ENCODE measurements at places on chromosomes 16 and 17. TPM values are rescaled to one million over a fixed set of nuclear protein-coding genes. Genes with fewer than 3 reads are reported as not detected.
A peak's percentile ranks its signal among the peaks of the same experiment; 100 is the strongest.

DNA sequence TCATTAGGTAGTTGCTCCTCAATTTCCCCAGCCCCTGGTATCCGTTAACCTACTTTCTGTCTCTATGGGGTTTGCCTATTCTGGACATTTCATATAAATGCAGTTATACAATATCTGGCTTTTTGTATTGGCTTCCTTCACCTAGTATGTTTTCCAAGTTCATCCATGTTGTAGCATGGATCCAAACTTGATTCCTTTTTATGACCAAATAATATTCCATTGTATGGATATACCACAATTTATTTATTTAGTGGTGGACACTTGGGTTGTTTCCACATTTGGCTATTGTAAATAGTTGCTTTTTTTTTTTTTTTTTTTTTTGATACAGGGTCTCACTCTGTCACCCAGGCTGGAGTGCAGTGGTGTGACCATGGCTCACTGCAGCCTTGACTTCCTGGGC is 15.9 kb downstream of the EPN2 start:
- no peaks in the 10 kb centered on the region for H3K27me3 ChIP-seq
- no peak overlapping the region for H3K27ac ChIP-seq
- peaks cover 37% of the 10 kb centered on the region for H3K4me1 ChIP-seq
- DNase-seq: no peak

- H3K4me1 ChIP-seq: no peaks in the 10 kb centered on the region
- H3K36me3 ChIP-seq: no peaks in the 10 kb centered on the region
- peaks cover 7% of the 10 kb centered on the region for H3K27me3 ChIP-seq
- no peak overlapping the region for H3K4me3 ChIP-seq
Observed at GRCh38 chr17:11029791-11030190, 191.9 kb upstream of the PIRT start.

DNA sequence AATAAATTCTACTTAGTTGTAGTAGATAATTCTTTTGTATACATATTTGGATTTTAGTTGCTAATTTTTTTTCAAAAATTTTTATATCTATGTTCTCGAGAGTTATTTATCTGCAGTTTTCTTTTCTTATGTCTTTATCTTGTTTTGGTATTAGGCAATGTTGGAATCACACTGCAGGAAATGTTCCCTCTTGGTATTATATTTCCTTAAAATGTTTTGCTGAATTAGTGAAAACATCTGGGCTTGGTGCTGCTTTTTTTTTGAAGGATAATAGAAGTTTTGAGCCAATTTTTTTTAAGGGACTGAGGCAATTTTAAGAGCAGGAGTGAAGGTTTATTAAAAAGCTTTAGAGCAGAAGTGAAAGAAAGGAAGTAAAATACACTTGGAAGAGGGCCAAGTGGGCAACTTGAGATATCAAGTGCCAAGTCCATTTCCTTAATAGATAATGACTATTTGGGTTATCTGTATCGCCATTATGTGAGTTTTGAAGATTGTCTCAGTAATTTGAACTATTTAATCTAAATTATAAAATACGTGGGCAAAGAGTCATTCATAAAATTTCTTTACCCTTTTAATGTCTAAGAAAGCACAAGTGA is 1390.1 kb upstream of the CDH8 start:
- H3K36me3 ChIP-seq: no peaks in the 10 kb centered on the region
- H3K4me1 ChIP-seq: peaks cover 4% of the 10 kb centered on the region
- H3K27me3 ChIP-seq: no peaks in the 10 kb centered on the region

DNA sequence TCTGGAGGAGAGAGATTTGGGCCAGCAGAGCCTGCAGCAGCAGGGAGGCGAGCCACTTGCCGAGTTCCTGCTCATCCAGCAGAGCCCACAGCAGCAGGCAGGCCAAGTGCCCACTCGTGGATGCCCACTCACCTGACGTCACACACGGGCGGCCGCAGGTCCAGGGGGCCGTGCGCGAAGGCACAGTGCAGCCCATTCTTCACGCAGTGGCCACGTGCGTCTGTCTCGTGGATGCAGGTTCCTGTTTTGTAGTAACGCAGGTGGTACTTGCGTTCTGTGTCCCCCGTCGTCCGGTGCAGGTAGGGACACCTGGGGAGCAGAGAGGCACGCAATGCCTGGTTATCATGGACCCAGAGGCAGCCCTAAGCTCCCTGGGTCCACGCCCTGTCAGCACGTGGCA is 11.5 kb downstream of the UNKL start:
- H3K36me3 ChIP-seq: no peaks in the 10 kb centered on the region
- H3K27me3 ChIP-seq: no peaks in the 10 kb centered on the region
- no peak overlapping the region for H3K4me3 ChIP-seq
- DNase-seq: no peak
- H3K27ac ChIP-seq: no peak overlapping the region
- H3K4me1 ChIP-seq: no peaks in the 10 kb centered on the region

DNA sequence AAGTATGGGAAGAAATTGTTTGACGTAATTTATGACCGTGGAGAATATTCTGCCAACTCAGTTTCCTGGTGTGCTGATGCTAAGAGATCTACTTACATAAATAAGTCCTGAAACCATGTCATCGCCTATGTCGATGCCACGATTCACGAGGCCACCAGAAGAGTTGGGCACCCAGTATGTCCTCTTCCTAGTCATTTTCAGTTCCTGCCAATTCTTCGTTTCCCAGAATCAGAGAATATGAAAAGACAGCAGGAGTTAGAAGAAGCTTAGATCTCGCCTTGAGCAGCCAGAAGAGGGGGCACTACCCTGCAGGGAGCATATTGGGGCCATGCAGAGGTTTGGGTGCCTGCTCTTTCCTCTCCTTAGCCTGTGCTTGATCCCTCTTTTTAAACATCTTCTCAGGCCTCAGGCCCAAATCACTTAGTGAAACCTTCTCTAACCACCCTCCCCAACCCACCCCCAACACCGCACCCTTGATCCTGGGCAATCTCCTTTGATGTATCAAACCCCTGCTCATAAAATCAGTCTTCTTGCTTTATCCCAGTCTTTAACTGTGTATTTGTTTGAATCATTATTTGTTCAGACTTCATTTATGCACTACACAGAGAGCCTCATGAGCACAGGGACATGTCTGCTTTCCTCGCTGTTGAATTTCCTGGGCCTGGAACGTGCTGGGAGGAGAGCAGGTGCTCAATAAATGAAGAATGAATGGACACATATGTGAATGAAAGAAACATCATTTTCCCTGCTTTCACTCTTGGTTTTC is 12.2 kb upstream of the LONP2 start:
- H3K4me1 ChIP-seq: no peaks in the 10 kb centered on the region
- no peaks in the 10 kb centered on the region for H3K27me3 ChIP-seq
- no peak overlapping the region for H3K4me3 ChIP-seq

GRCh38 chr17:72359274-72359673 is 238.5 kb downstream of the SOX9 start:
- no peak overlapping the region for H3K4me3 ChIP-seq
- H3K27ac ChIP-seq: no peak overlapping the region
- no peak for DNase-seq
- peaks cover 13% of the 10 kb centered on the region for H3K27me3 ChIP-seq
- H3K4me1 ChIP-seq: peaks cover 36% of the 10 kb centered on the region

DNA sequence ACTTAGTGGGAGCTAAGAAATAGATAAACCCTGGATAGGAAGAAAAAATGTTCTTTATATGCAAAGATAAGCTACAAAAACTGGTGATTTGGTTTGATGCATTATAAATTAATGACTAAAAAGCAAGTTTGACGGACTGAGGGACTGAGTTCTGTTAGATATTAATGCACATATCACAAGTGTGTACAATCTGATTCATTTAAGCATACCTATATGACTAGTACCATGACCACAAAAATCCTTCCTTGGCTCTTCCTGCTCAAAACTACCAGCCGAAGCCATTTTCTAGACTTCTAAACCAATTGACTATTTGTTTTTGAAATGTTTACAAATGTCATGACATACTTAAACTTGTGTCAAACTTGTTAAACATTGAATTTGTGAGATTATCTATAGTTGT is 374.5 kb upstream of the MON1B start:
- H3K27me3 ChIP-seq: no peaks in the 10 kb centered on the region
- DNase-seq: no peak
- no peak overlapping the region for H3K27ac ChIP-seq
- H3K4me1 ChIP-seq: no peaks in the 10 kb centered on the region

DNA sequence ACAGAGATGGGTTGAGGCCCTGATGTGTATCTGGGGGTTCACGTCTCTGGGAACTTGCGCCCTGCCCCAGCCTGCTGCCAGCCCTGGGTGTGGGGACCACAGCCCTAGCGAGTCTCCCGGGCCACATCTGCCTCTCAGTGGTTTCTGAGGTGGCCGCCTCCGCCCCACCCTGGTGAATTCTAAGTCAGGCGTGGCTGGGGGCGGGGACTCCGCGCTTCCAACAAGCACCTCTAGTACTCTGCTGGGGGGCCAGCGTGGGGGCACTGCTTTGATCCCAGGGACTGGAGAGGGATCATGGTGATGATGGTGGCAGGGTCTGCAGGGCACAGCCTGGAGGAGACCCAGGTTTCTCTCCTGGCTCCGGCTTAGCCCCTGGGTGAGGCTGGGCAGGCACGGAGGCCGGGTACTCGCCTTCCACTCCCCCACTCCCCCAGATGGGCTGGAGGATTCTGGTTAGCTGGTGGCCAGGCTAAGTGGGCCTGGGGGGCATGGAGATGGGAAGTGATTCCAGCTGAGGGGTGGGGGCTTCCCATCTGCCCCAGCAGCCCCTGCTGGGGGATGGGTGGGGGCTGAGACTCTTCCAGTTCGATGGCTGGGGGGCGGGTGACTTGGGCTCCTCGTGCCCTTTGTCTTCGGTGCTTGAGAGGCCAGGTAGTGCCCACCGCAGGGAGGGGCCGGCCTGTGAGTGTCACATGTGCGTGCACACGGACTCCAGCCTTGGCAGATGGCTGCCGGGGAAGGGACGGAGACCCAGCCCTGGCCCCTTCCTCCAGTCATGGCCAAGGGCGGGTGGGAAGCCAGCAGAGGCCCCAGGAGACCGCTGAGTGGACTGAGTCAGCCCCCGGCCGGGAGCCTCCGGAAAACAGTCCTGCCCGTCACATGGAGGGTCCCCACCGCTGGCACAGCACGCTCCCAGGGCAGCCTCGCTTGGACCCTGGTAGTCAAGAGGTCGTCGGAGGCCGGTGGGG is 3.9 kb downstream of the GLIS2 start:
- H3K27ac ChIP-seq: peak overlapping the region; percentile 56
- H3K27me3 ChIP-seq: peaks cover 3% of the 10 kb centered on the region
- DNase-seq: no peak
- H3K36me3 ChIP-seq: no peaks in the 10 kb centered on the region
- H3K4me1 ChIP-seq: peaks cover 13% of the 10 kb centered on the region
- H3K4me3 ChIP-seq: peak overlapping the region; percentile 70

The KSR1 gene
- total RNA-seq: 74.0 TPM

Measured in type B pancreatic cell (in vitro differentiated cells).